ENCODE measurements at places on chromosomes 7 and 10.

DNA sequence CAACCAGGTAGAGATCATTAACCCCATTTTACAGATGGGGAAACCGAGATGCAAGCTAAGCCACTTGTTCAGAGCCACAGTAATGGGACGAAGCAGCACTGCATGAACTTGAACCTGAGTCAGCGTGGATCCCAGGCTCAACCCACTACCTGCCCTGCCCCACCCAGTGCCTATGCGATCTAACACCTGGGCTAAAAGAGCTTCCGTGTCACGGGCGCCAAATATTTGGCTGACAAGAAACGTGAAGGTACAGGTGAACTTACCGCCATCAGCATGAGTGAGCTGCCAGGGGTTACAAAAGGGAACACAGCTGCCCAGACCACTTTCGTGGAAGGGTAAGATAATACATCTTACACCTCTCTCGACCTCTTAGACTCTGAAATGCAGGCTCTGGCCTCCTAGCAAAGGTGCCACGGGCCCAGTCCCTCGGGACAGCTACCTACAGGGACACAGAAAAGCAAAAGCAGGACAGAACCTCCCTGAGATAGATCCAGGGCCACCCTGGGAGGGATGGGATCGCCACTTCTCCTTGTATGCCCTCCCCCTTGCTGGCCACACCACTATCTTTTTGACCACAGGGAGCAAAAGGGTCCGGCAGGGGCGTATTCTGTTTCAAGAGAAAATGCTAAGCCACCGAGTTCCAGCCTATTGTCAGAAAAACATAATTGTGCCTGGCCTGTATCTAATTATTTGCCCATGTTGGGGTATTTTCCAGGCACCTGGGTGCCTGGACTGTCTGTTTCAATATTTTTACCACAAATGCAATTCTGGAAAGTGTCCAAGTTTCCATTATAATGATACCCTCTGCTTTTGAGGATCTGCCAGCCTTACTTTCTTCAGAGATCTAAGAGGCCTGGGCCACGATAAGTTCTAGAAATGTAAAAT, 6.4 kb downstream of the CHST15 start:
- DNase-seq, result no peak

DNA sequence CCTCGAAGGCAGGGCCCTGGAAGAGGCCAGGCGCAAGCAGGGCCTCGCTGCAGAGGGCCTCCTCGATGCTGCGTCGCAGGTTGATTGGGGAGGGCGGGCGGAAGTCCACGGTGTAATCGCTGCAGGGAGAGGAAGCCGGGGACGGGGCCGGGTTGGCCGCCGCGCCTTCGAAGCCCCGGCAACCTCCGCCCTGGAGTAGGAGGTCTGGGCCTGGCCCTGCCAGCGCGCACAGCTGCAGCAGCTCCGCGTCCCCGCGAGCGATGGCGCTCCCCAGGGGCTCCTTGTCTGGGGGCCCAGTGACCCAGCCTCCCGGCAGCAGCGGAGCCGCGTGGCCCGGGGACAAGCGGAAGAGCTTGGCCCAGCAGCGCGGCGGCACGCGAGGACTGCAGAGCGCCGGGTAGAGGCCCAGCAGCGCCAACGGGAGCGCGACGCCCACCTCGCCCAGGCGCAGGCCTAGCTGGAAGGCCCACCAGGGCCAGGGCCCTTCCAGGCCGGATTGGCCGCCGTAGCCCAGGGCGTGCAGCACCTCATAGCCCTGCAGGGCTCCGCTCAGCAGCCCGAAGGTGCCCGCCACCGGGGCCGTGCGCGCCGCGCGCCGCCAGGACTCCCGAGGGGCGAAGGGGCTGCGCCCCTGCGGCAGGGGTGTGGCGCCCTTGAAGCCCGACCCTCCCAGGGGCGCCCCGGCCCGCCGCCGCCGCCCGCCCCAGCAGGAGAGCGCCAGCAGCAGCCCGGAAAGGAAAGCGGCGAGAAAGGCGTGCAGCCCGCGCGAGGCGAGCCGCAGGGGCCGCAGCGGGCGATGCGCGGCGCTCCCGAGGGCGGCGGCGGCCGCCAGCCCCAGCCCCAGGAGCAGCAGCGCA, 7.8 kb upstream of the RBM28 start:
- DNase-seq, result no peak

- DNase-seq, result peak; percentile 8
Measured at GRCh38 chr7:132019703-132020102, 463.3 kb upstream of the PODXL start.

GRCh38 chr7:125555916-125556315, 626.3 kb upstream of the POT1 start:
- DNase-seq, result no peak

DNA sequence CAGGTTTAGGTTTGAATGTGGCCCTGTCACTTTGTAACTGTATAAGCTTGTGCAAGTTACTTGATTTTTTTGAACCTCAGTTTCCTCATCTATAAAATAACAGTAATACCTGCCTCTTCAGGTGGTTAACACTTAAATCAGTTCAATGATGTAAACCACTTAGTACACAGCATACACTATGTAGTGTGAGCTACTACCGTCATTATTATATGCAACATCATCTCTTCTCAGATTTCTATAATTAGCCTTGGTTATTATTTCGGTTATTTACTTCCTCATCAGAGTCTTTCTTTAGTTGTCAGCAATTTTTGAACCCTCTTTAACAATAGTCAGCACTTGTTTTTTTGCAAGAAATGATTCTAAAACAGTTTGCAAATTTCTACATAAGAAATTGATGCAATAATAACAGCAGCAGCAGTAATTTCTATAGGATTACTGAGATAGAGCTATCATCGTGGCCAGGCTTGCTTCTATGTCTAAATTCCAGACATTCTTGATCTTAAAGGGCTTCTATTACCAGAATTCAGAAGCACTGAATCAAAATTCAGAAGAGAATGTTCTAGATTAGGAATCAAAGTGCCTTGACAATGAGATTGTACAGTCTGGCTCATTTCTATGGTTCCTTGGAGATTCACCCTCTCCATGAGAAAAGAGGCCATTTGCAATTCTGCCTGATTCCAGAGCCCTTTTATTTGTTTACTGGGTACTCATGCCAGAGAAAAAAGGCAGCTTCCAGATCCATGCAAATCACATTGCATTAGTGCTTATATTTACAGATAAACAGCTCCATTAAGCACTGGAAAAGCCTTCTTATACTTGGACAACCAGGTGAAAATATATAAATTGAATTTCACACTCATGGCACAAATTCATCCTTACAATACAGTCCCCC, 25.0 kb upstream of the WDR11 start:
- no peak for DNase-seq

DNA sequence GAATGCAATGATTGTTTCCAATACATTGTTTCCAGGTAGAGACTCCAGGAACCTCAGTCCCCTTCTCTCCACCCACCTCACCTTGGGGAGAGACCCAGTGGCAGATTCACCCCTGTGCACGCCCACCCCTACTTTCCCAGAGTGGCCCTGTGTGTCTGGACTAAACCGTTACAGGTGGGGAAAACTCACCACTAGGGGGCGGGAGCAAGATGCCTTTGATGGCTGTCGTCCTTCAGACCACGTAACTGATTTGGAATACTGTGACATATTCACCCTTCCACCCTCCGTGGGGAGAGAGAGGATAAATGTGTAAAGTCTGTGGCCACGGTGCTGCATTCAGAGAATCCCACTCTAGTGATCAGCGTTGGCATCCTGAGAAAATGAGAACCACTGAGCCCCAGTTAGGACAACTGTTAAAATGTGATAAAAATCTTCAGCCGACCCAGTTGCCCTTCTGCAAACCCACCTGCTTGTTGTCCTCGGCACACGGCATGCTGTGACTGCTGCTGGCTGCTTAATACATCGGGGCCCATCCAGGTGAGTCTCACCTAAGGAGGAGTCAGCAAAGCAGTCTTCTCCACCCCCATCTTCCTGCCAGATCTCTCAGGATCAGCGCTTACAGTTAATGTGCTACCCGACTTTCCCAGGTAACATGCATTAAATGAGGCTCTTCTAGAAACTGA, 41.5 kb upstream of the NMT2 start:
- peak; percentile 85 for DNase-seq

DNA sequence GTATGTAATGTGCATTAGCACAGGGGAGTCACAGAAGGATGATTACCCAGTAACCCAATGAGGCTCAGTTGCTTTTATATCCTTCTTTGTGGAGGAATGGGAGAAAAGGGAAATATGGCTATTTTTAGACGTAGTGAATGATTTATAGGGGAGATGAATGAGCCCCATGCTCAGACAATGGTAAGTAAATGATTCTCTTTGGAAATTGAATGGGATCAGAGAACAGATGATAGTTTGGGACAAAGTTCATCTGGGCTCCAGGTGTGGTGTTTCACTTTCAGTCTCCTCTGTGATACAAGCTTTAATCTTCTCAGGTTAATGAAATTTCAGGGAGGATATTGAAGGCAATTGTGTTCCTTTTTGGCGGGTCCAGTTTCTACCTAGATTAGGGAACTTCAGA, 63.0 kb upstream of the MPP7 start:
- no peak for DNase-seq

GRCh38 chr7:46163246-46163645, 242.2 kb upstream of the IGFBP3 start:
- DNase-seq, result no peak
